ENCODE measurements at places on chromosomes 1 and 21.
A peak's percentile ranks its signal among the peaks of the same experiment; 100 is the strongest.

DNA sequence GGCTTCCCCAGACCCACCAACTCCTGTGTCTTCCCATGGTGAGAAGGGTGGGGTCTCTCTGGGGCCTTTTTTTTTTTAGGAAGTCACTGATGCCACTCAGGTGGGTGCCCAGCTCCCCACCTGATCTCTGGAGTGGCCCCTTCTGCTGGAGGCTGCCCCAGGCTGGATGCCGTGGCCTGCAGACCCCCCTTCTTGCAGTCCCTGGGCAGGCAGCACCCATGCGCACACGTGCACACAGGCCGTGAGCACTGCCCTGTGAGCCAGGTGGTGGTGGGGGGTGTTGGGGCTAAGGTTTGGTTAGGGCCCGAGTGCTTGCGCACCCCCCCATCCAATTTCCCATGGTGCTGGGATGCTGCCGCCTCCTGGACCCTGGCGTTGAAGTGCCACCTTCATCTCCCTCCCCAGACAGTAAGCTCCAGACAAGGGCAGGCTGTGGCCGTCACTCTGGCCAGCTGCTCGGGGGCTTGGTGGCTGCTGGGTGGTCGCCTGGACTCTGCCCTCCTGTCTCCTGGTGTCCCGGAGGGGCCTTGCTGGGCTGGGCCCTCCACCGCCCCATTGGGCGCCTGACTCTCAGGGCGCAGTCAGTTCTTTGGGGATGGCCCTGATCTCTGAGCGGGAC lies 50.6 kb downstream of the SKI start:
- no peak for DNase-seq

- DNase-seq = no peak
These were observed 15.3 kb upstream of the C1orf185 start for GRCh38 chr1:51086496-51087271.

DNA sequence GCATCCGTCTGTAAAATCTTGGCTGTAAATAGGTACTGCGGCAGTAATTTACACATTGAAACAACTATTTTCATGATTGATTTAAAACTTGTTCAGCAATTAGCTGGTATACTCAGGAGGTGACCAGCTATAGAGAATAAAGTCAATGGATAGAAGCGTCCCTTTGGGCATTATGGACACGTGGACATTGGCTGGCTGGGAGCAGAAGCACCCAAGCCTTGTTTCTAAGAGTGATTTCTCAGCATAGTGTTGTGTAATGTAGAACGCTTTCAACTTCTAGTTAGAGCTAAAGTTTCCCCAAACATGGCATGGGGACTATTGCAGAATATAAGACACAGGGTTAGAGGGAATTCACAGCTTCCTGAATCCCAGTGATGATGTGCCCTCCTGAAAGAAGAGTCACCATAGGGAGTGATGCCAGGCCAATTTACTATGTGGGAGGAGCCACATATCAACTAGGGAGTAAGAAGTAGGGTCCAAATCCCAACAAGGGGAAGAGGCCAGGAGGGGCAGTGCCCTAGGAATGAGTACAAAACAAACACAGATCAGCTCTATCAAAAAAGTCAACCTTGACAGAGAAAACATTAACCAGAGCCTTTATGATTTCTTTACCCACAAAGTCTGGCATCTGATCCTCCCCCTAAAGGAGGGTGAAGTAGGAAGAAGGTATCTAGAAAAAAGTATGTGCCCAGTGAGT lies 92.7 kb downstream of the SUSD4 start:
- no peak for DNase-seq

GRCh38 chr1:196136396-196136795 lies 471.8 kb downstream of the KCNT2 start:
- no peak for DNase-seq

DNA sequence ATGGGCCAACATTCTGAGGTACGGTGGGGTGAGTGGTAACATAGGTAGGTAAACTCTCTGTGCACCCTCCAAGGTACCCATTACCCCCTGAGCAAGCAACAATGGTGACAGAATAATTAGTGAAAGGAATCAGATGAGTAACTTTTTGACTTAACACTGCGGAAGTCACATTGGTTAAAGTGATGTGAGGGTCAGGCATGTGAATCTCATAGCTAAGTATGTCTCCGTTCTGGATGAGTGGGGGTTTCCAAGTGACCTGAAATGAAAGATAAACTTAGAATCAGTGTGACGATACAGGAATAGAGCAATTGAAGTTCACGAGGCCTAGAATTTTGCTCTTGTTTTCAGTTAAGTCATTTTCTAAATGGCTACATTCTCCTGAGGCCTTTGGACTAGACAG lies 311.7 kb downstream of the KCTD3 start:
- no peak for DNase-seq

- DNase-seq = no peak
These were observed 64.6 kb upstream of the FMN2 start for GRCh38 chr1:240027059-240027462.

DNA sequence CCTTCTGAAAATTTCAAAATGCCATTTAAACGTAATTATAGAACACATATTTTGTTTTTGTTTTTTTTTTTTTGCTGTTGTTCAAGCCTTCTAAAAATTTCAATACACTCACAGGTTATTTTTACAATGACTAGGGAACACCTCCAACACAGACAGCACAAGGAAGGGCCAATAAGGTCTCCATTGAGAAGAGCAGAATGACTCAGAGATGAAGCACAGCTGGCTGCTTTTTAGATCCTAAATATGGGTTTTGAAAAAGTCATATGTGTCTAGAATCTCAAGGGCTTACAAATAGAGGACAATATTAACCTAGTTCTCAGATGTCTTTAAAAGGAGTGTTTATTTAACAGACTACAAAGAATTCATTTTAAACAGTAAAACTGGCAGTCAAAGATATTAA lies 104.6 kb downstream of the NEGR1 start:
- DNase-seq = no peak

DNA sequence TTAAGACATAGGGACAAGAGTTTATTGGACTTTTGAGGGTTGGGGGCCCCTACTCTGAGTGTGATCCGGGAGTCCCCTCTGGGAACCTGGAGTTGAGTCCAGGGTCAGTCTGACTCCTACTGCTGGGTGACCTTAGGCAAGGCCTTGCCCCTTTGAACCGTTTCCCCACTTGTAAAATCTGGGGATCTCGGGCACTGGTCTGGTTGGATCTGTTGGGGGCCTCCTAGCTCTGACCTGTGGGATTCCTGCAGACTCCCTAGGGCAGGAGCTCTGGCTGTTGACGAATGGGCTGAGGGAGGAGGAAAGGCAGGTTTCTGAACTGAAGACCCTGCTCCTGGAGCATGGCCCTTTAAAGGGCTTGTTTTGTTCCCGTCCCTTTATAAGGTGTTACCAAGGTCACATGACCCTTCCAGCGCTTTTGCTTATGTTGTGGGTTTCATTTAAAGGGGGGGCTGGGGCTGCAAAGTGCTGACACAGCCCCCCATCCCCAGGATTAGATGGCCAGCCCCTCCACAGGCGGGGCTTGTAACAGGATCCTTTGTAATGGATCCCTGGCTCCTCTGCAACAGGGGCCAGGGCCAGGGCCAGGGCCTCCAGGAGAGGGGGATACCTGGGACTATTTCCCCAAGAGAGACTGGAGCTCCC lies 50.7 kb downstream of the YARS1 start:
- DNase-seq = no peak

GRCh38 chr1:67683316-67683715 lies 1.7 kb upstream of the GADD45A start:
- no peak for DNase-seq

- DNase-seq = no peak
These were observed 184.9 kb downstream of the NCAM2 start for GRCh38 chr21:21183092-21183491.

- DNase-seq = no peak
These were observed 43.9 kb downstream of the NAV1 start for GRCh38 chr1:201582705-201583442.

GRCh38 chr21:37665230-37666024 lies 250.8 kb downstream of the KCNJ6 start:
- no peak for DNase-seq

- DNase-seq = no peak
These were observed 49.3 kb downstream of the TGFB2 start for GRCh38 chr1:218394416-218394815.

- DNase-seq = no peak
These were observed 5.9 kb downstream of the VSIG8 start for GRCh38 chr1:159856576-159856975.

- DNase-seq = no peak
These were observed 249.9 kb downstream of the FMN2 start for GRCh38 chr1:240341365-240342250.

- no peak for DNase-seq
These were observed 19.9 kb upstream of the EVI5 start for GRCh38 chr1:92804721-92805201.

GRCh38 chr1:47226121-47226838 lies 5.7 kb downstream of the TAL1 start:
- DNase-seq = no peak

DNA sequence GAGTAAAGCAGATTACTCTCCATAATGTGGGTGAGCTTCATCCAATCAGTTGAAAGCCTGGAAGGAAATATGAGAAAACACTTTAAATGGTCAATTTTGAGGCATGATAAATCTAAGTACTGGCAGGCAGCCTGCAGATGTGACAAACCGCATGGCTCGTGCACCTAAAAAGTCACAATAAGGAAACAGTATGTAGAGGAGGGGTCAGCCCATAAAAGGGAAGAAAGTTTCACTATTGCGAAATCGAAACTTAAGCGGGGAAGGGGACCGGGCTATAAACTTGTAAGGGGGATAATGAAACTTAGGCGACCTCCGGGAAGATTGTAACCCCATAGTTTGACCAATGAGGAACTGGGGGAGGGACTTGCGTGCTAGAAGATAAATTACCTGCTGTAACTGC lies 109.8 kb downstream of the PLPPR4 start:
- no peak for DNase-seq

- peak; percentile 68 for DNase-seq
These were observed 29.3 kb downstream of the SLC66A1 start for GRCh38 chr1:19341201-19342061.

DNA sequence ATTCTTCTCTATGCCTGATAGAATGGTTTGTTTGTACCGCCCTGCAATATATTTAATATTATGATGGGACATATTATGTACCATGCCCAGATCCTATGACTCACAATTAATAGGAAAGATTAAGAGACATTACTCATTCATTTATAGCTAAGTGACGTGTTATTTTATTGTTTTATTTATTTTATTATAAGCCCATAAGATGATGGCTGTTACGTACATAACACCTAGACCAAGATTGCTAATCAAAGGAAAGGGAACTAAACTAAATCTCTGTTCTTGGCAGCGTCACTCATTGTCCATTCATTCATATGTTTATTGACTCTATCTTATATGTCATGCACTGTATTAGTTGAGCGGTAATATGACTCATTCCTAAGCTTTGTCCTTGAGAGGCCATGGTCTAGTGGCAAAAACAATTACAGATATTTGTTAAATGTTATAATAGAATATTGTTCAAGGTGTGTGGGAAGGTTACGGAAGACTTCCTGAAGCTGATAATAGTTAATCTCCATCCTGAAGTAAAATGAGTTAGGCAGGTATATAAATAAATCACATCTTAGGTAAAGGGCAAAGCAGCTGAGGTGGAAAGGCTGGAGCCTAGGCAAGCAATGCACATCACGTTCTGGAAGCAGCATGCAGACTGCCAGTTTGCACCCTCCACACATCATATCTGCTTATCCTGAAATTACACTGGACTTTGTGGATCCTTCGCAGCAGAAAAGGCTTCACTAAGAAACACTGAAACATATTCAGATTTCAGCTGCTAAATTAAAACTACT lies 16.6 kb upstream of the CD55 start:
- DNase-seq = no peak

DNA sequence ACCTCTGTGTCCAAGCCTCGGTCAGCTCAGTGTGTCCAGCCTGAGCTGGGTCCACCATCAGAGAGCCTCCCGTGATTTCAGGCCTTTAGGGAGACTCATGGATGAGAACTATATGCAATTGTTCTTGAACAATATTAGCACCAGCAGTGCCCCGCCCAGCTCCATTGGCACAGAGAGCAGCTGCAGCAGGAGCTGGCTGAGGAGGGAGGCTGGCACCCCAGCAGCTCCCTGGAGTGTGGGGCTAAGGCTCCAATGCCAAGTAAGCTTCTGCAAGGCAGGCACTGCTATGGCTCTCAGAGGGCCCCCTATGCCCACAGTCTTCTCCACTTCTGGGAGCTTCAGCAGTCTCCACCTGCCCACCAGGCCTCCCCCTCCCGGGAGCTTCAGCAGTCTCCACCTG lies 593.3 kb downstream of the MATN1 start:
- DNase-seq = no peak

- no peak for DNase-seq
These were observed 1.8 kb downstream of the LAPTM5 start for GRCh38 chr1:30755746-30756145.

- DNase-seq = no peak
These were observed 106.8 kb downstream of the ZBTB18 start for GRCh38 chr1:244157731-244158438.

DNA sequence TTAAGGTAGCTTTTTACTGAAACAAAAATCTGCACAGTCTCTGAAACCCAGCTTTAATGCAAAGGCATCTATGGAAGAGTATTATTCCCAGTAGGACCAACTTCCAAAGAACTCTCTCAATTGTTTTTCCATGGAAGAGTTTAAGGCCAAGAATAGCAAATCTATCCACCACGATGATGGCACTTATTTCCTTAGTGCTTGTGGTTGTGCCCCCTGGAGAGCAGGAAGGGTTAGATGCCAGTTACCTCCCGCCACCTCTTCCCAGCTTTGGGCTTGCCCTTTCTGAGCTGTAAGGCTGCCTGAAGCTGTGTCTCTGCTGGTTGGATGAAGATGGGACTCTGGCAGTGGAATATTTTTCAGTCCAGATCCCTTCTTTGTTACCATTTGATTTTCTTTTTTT lies 4.8 kb upstream of the ATP1A1 start:
- DNase-seq = no peak

GRCh38 chr1:203596673-203597210 lies 29.9 kb upstream of the ATP2B4 start:
- DNase-seq = no peak

DNA sequence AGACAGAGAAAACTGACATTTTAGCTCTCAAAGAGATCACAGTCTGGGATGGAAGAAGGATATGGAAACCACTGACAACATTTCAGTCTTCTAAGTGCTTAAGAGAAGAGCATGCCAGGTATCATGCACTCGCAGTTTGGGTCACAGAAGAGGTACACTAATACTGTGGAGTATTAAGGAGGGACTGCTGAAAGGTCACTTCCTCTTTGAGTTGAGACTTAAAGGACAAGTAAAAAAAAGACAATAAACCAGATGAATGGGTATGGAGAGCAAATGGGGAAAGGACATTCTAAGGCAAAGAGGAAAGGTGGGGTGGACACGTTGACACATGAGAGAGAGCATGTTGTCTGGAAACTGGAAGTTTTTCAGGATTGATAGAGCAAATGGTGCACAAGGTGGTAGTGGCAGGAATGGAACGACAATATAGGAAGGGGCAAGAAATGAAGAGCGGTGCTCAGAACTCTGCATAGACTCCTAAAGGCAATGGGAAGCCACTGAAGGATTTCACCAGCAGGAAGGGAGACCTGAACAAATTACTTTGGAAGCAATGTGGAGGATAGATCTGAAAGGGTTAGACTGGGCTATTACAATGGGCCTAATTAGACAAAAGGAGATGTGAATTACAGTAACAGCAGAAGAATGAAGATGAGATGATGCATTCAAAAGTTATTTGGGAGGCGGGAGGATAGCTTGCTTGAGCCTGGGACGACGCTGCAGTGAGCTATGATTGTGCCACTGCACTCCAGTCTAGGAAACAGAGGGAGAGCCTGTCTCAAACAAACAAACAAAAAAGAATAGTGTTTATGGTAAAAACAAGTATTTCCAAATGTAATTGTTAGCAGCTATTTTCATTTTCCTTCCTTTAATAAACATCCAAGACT lies 11.1 kb downstream of the DIPK1A start:
- no peak for DNase-seq
